ENCODE measurements at places on chromosomes 3 and 15.

GRCh38 chr15:58546635-58547627 is 115.1 kb downstream of the LIPC start:
- DNase-seq, result no peak

GRCh38 chr3:11130385-11130784 is 23.9 kb upstream of the HRH1 start:
- DNase-seq, result no peak

GRCh38 chr15:38539008-38539343 is 25.6 kb downstream of the RASGRP1 start:
- DNase-seq, result no peak

- no peak for DNase-seq
Measured at GRCh38 chr15:48868536-48868935, 9.4 kb upstream of the EID1 start.

DNA sequence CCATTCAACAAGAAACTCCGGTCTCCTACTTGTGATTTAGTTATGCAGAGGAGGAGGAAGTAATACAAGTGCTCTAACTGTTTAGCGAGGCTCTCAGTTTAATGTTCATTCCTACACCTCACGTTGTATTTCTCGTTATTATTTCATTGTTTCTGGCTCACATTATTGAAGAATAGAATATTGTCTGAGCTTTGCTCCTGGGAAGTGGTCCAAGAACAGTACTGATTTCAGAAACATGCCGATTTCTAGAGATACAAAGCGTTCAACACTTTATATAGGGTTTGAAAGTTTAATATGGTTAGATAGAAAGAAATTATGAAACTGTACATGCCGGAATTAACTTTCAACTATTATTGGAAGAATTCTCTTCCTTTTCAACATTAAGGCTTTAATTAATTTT is 1145.5 kb downstream of the TBL1XR1 start:
- DNase-seq, result no peak

- DNase-seq, result no peak
Measured at GRCh38 chr3:11059090-11059798, 66.7 kb downstream of the SLC6A1 start.

DNA sequence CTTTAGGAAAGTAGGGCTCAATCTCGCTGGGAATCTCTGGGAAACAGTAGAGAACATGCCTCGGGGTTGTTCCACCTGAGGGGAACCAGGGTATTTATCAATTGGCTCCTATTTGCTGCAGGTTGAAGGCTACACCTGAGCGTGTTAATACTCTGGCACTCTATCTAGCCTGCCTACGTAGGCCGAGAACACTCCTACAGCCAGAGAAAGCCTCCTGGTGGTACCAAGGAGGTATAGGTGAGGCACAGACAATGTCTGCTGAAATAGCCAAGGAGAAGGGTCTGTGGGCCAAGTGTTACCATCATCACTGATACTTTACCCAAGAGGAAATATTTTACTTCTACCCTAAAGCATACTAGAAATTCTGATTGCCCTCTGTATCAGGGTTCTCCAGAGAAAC is 341.0 kb upstream of the UBE2E2 start:
- no peak for DNase-seq

GRCh38 chr3:127665586-127665985 is 7.2 kb upstream of the ABTB1 start:
- no peak for DNase-seq

DNA sequence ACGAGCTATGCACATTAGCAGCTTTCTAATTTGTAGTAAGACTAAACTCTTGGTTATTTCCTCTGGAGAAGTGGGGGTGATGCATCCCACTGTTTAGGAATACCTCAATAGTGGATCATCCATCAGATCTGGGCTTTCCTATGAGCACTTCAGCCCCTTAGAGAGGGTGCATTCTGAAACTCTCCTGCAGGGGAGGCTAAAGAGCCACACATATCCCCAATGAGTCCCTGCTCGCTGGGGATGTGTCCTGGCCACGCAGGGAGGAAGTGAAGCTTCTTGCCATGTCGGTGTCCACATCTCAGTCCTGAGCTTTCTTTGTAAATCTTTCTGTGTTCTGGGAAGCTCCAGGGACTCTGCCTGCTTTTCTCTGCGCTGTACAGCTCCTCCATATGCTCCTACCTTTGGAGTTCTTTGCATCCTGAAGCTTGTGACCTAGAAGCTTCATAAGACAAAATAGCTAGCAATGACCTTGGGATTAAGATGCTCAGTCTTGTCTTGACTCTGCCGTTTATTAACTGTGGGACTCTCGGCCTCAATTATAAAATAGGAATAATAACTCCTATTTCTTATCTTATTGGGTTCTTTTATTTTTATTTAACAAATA is 28.3 kb upstream of the MASP1 start:
- no peak for DNase-seq

DNA sequence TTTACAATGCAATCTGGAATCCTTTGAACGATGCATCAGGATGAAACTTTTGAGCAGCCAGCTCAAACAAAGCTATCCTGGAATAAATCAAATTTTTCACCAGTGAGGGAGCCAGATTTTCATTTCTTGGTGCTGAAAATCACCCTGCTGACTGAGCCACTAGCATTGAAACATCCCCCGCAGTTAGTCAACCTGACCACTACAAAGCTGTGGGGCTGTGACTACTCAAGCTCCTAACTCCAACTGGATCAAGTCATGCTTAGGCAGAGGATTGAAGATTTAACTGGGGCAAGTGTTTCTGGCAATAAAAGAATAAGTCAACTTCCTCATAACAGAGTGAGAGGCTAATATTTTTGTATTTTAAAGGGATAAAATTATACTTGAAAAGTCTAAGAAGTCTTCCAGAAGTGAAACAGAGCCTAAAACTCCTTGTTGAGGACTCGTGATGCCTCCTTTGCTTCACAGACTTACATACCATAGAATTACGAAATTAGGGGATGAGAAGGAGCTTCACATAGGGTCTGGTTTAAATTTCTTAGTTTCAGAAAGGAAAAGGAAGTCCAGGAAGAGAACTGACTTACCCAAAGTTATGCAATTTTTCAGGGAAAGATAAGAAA is 177.8 kb downstream of the SERPINI1 start:
- DNase-seq, result no peak

GRCh38 chr15:65630760-65631159 is 9.0 kb downstream of the SLC24A1 start:
- no peak for DNase-seq

DNA sequence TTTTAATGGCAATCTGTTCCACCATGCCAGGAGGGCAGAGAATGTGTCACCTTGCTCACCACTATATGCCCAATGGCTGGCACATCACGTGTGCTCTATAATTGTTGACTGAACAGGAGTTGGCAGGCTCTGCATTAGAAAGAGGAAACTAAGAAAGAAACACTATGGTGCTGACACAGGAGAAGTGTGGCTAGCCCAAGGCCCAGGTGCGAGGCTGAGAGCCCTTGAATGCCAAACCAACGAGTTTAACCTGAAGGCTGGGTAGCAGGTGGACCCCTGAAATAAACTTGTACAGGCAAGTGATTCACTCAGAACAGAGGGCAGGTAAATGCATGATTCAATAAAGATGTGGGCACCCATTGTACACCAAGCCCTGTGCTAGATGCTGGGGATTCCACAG is 2.4 kb downstream of the CHCHD4 start:
- no peak for DNase-seq

- DNase-seq, result no peak
Measured at GRCh38 chr3:12618426-12618825, 45.5 kb downstream of the RAF1 start.

DNA sequence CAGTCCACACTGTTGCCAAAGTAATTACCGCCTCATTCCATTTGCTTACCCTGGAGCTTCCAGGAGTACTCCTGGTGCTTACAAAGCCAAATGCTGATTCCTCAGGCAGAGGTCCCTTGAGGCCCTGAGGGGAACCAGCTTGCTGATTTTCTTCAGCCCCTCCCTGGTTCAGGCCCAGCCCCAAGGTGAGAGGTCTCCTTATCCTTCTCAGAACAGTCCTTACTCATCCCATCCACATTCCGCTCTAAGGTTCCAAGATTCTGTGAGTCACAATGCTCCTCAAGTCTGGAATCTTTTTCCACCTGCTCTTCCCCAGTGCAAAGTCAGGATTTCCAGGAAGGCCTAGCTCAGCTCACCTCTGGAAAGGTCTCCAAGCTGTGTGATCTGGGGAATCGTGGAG is 1.8 kb upstream of the ATP10A start:
- no peak for DNase-seq

DNA sequence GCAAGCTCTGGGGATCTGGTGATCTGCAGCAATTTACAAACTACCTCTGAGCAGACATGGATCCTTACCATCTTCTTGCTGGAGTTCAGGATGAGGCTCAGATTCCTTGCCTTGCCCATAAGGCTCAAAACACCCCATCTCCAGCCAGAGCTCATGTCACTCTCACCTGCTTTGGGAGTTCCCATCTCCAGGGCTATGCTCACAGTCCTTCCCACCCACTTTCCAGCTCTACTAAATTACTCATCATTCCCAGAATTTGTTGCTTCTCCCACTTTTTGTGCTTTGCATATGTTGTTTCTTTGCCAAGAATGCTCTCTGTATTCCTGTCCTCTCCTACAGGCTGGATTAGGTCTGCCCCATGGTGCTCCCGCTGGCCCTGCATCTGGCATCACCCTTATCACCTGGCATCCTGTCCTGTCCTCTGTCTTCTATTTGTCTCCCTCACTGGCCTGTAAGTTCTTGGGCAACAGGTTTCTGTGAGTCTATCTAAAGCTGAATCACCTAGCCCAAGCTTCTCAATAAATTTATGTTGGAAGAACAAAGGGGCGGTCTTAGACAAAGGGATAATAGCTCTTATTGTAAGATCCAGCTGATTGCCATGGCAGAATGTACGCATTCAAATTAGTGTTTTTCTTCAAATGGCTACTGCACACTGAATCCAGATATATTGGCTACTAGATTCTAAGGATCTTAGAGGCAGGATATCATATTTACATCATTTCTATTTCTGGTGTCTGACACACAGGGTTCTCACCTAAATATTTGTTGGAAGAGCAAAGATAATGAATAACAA is 179.2 kb downstream of the CLSTN2 start:
- no peak for DNase-seq

DNA sequence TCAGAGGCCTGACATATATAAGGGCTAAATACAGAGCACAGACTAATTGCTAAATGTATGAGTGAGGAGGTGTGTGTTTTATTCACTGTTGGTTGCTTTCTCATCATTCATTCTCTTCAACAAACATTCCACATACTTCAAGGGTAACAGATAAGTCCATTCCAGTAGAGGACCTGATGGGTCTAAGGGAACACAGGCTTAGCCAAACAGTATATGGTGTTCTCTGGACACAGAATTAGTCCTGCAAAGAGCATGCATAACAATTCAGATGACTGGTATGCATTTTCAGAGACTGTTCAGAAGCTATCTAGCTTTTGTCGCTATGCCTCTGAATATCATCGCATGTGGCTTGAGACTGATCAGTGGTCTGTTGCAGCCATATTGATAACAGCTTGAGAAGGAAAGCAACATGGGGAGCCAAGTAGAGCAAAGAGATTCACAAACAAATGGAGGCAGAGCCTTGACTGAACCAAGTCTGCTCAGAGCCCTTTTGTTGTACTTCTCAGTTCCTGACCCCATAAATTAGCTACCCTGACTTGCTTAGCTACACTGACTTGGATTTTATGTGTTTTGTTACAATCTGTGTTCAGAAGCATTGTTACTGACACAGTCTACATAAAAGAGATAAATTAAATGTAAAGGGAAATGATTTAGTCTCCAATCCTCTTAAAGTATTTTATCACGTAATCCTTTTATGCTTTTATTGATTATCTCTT is 1178.7 kb downstream of the ROBO1 start:
- no peak for DNase-seq

GRCh38 chr3:168186293-168186983 is 90.7 kb upstream of the GOLIM4 start:
- DNase-seq, result no peak

DNA sequence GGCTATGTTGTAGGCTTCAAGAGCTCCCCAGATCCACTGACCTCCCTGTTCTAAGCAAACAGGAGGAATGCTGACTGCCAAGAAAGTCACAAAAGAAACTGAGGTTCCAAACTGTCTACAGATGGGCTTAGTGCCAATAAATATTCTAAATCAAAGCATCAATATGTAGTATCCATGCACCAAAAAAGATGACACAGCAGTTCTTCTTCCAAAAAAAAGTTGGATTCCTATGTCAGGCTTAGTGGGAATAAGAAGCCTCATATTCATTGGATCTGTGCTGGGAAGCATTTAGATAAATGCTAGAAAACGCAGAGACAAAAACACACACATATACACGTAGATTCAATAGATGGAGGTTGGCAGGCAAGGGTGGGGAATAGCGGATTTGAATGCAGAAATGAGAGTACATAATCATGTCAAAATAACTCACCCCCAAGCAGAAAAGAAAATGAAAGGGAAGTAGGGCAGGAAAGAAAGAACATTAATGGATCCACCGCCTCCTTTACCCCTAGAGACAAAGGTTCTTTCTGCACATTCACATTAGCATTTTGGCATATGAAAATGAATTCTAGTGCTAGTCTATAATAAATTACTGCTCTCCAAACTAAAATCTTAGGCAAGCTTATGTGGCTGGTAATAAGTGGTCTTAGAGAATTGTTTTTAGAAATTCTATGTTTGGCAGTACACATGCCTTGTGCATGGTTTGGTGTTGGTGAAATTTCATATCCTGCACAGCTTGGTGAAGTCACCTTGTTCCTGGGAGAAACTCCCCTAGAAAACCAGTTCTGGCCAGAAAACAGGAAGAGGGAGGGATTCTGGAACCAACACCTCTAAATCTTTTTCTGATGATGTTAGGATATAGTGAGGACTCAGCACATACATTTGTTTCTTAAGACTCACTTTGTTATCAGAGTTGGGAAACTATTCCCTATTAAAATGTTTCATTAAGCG is 283.4 kb downstream of the LSAMP start:
- no peak for DNase-seq

DNA sequence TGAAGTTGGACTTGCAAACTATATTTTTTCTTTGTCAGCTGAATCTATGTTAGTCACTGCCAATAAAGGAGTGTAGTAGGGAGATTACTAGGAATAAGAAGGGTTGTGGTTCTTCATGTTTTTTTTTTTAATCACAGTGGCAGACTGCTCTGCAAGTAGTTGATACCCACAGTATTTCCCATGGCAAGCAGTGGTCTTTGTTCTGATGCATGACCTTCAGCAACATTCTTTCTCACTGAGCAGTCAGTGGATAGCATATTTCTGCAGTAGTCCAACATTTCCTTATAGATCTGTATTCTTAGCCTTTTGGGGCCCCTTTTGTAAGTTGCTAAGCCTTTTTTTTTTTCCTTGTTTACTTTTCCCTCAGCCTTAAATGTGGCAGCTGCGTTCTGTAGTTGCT is 151.1 kb downstream of the DOCK3 start:
- DNase-seq, result no peak

DNA sequence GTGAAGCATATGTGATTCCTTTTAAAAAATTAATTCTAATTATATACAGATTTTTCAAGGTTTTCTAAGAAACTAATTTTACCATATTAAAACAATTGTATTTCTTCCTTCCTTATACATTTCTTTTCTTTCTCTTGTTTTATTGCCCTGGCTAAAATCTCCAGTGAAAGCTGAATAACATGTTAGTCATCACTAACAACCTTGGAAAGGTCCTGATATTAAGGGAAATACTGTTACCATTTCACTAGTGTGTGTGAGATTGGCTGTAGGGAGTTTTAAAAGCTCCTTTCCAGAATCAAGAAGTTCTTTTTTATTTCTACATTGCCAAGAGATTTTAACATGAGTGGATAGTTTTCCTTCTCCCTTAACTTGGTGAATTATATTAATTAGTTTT is 229.7 kb upstream of the EIF1B start:
- DNase-seq, result no peak

All from stimulated activated CD4-positive, alpha-beta T cell treated with anti-CD3 and anti-CD28 coated beads, Interleukin-15, amount 100 ng/mL, for 1 hour (primary cell).